Uterus (tissue), 4 donors: ENCODE measurements at places on chromosomes 7 and 10. TPM values are rescaled to one million over a fixed set of nuclear protein-coding genes. Genes with fewer than 3 reads are reported as not detected.

- H3K27me3 ChIP-seq: peaks cover 4% of the 10 kb centered on the region
- H3K4me1 ChIP-seq: no peaks in the 10 kb centered on the region
- DNase-seq: no peak
- H3K36me3 ChIP-seq: no peaks in the 10 kb centered on the region
Measured at GRCh38 chr7:68581417-68581816, 1016.9 kb upstream of the AUTS2 start.

DNA sequence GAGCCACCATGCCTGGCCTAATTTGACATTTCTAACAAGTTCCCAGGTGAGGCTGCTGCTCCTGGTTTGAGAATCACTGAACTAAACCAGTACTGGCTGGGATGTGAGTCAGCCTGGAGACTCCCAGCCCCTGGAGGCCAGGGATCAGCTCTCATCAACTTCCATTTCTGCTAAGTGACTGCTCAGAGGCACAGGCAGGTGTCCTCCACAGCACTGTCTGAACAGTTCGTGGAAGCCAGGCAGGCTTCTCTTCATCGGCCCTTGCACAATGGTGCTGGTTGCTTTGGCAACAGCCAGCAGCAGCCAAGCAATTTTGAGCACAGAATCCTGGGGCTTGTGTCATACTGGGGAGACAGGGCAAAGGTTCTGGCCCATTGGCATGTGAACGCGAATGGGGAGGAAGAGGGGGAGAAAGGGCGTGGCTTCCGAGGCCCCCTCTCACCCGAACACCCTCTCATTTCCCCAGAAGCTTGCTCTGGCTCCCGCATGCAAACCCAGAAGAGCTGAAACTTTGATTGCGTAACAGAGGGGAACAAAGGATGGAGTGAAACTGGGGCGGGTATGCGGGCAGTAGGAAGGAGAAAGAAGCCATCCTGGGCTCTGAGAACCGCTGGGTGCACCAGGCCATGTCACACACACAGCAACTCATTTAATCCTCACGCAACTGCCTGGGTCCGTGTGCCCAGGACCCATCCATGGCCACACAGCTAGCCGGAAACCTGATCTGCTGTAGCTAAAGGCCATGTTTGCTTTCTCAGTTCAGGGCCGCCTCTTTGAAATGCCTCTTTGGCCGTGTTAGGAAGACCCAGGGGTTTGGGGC, 9.0 kb upstream of the POR start:
- H3K4me3 ChIP-seq: no peak overlapping the region
- no peaks in the 10 kb centered on the region for H3K36me3 ChIP-seq
- DNase-seq: peak; percentile 70
- no peaks in the 10 kb centered on the region for H3K4me1 ChIP-seq
- H3K27me3 ChIP-seq: no peaks in the 10 kb centered on the region
- H3K27ac ChIP-seq: no peak overlapping the region

DNA sequence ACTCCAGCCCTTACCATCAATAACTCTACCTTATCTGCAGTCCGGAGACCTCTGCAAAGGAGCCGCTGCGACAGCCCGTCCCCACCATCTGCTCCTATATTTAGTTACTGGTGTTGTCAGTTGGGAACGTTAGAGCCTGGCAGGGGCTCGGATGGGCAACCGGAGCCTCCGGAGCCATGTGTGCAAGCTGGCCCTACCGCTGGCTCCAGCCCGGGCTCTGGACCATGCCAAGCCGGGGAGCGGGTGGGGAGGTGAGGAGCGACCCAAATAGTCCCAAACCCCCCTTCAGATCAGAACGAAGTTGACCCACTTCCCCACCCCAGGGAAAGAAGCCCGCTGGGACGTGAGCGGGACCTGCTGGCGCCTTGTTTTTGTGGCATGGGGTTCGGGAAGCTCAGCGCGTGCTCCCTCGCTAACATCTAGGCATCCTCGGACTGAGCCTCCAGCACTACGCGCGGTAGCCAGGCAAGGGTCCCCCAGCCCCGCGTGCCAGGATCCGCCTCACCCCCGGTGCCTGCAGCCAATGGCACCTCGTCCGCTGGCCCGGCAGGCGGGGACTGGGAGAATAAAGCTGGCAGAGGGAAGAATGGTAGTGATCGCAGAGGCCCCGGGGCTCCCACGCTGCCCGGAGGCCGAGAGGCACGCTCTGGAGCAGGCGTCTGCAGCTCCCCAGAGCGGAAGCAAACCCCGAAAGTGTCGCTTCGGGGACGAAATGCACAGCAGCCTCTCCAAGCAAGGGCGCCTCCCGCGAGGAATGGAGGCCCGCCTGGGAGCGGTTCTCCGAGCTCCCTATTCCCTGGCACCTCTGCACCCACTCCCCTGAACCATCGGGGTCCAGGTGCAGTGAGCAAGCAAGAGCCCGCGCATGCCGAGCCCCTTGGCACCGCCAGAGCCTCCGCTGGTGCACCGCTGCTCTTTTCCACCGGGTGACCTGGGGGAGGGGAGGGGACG, 679 bp downstream of the LRRC20 start:
- no peaks in the 10 kb centered on the region for H3K36me3 ChIP-seq
- DNase-seq: peak; percentile 44
- no peaks in the 10 kb centered on the region for H3K27me3 ChIP-seq
- H3K4me3 ChIP-seq: peak overlapping the region; percentile 60

- H3K4me1 ChIP-seq: no peaks in the 10 kb centered on the region
- no peaks in the 10 kb centered on the region for H3K27me3 ChIP-seq
- H3K27ac ChIP-seq: no peak overlapping the region
- DNase-seq: no peak
- H3K4me3 ChIP-seq: no peak overlapping the region
- H3K36me3 ChIP-seq: no peaks in the 10 kb centered on the region
Measured at GRCh38 chr10:23490115-23490514, 51.2 kb downstream of the OTUD1 start.

DNA sequence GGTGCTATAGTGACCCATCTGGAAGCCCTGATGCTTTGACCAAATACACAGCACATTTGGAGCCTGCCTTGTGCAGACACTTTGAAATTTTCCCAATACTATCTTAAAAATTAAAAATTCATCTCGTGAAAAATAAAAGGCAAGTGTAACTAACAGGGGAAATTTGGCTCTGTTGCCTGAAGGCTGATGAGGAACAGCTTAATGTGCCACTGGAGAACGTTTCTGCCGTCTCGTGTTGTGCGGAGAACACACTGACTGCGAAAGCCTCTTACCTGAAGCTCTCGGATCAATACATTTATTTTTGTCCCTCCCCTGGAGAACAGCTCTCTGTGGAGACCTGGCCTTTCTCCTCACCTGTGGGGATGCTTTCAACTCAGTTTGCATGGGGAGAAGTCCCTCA, 77.2 kb upstream of the CHST15 start:
- H3K4me3 ChIP-seq: no peak overlapping the region
- no peaks in the 10 kb centered on the region for H3K4me1 ChIP-seq
- no peak for DNase-seq
- no peak overlapping the region for H3K27ac ChIP-seq
- H3K36me3 ChIP-seq: no peaks in the 10 kb centered on the region

GRCh38 chr10:17871036-17871435, 61.9 kb downstream of the MRC1 start:
- H3K27me3 ChIP-seq: no peaks in the 10 kb centered on the region
- no peak overlapping the region for H3K27ac ChIP-seq
- H3K36me3 ChIP-seq: no peaks in the 10 kb centered on the region
- H3K4me1 ChIP-seq: no peaks in the 10 kb centered on the region

GRCh38 chr10:75226656-75227055, 9.1 kb downstream of the COMTD1 start:
- H3K4me1 ChIP-seq: peaks cover 14% of the 10 kb centered on the region
- DNase-seq: no peak
- H3K4me3 ChIP-seq: no peak overlapping the region
- no peaks in the 10 kb centered on the region for H3K27me3 ChIP-seq

- no peaks in the 10 kb centered on the region for H3K27me3 ChIP-seq
- DNase-seq: peak; percentile 94
- H3K36me3 ChIP-seq: no peaks in the 10 kb centered on the region
- peak overlapping the region; percentile 77 for H3K4me3 ChIP-seq
- peaks cover 3% of the 10 kb centered on the region for H3K4me1 ChIP-seq
- H3K27ac ChIP-seq: peak overlapping the region; percentile 98
Measured at GRCh38 chr10:117541909-117542705, 439 bp upstream of the EMX2 start.

GRCh38 chr10:104216631-104217030, 15.5 kb downstream of the CFAP43 start:
- H3K4me1 ChIP-seq: no peaks in the 10 kb centered on the region
- H3K4me3 ChIP-seq: no peak overlapping the region
- H3K27ac ChIP-seq: no peak overlapping the region
- H3K27me3 ChIP-seq: no peaks in the 10 kb centered on the region
- no peaks in the 10 kb centered on the region for H3K36me3 ChIP-seq
- DNase-seq: no peak

GRCh38 chr7:35336444-35336843, 82.5 kb upstream of the TBX20 start:
- DNase-seq: no peak
- no peak overlapping the region for H3K27ac ChIP-seq
- H3K4me3 ChIP-seq: no peak overlapping the region
- no peaks in the 10 kb centered on the region for H3K36me3 ChIP-seq

- H3K27ac ChIP-seq: no peak overlapping the region
- H3K4me1 ChIP-seq: no peaks in the 10 kb centered on the region
- H3K36me3 ChIP-seq: no peaks in the 10 kb centered on the region
- no peak overlapping the region for H3K4me3 ChIP-seq
- H3K27me3 ChIP-seq: no peaks in the 10 kb centered on the region
Measured at GRCh38 chr10:48505394-48506112, 99.3 kb downstream of the ARHGAP22 start.

- no peaks in the 10 kb centered on the region for H3K4me1 ChIP-seq
- no peaks in the 10 kb centered on the region for H3K27me3 ChIP-seq
- DNase-seq: no peak
- peak overlapping the region; percentile 24 for H3K27ac ChIP-seq
Measured at GRCh38 chr7:152000191-152000590, 25.3 kb upstream of the GALNT11 start.

GRCh38 chr7:130084037-130084875, 13.9 kb downstream of the KLHDC10 start:
- H3K4me1 ChIP-seq: no peaks in the 10 kb centered on the region
- H3K27ac ChIP-seq: no peak overlapping the region
- no peak overlapping the region for H3K4me3 ChIP-seq
- no peak for DNase-seq

GRCh38 chr7:11212816-11213215, 239.1 kb downstream of the PHF14 start:
- no peaks in the 10 kb centered on the region for H3K4me1 ChIP-seq
- no peaks in the 10 kb centered on the region for H3K36me3 ChIP-seq
- H3K27ac ChIP-seq: no peak overlapping the region
- H3K4me3 ChIP-seq: no peak overlapping the region
- H3K27me3 ChIP-seq: no peaks in the 10 kb centered on the region

DNA sequence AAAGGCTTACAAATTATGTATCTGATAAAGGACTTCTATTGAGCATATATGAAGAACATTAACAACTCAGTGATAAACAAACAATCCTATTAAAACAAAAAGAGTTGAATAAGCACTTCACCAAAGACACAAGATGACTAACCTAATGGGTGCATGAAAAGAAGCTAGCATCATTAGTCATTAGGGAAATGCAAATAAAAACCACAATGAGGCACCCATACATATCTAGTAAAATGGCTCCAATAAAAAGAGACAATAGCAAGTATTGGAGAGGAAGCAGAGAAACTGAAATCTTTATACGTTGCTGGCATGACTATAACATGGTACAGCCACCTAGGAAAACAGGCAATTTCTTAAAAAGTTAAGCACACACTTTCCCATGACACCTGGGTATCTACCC, 77.6 kb upstream of the ZMIZ1 start:
- no peaks in the 10 kb centered on the region for H3K27me3 ChIP-seq
- H3K4me1 ChIP-seq: no peaks in the 10 kb centered on the region
- no peak overlapping the region for H3K4me3 ChIP-seq

DNA sequence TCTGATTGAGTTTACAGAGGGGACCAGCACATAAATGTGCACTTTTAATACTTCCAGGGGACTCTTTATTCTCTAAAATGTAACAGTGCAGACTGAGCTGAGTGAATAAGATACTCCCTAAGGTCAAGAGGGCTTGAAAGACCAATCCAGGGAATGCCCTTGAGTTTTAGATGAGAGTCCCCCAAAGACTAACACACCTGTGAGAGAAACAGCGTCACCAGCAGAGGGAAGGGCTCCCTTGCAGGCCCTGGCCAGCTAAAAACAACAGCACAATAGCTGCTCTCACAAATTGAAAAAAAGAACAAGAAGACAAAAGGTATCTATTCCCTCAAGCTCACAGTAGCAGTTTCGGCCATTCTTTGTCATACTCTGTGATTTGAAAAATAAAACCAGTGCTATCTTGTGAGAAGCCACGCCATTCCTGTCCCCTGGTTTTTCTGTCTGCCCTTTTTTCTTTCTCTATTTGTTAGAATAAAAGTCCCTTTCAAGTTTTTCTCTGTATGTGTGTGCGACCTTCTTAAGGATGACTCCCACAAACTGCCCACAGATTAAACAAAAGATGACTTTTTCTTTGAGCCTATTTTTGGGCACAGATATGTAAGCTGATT, 230.4 kb upstream of the BMPER start:
- no peaks in the 10 kb centered on the region for H3K27me3 ChIP-seq
- H3K4me1 ChIP-seq: no peaks in the 10 kb centered on the region
- no peak overlapping the region for H3K4me3 ChIP-seq
- no peaks in the 10 kb centered on the region for H3K36me3 ChIP-seq
- no peak for DNase-seq

DNA sequence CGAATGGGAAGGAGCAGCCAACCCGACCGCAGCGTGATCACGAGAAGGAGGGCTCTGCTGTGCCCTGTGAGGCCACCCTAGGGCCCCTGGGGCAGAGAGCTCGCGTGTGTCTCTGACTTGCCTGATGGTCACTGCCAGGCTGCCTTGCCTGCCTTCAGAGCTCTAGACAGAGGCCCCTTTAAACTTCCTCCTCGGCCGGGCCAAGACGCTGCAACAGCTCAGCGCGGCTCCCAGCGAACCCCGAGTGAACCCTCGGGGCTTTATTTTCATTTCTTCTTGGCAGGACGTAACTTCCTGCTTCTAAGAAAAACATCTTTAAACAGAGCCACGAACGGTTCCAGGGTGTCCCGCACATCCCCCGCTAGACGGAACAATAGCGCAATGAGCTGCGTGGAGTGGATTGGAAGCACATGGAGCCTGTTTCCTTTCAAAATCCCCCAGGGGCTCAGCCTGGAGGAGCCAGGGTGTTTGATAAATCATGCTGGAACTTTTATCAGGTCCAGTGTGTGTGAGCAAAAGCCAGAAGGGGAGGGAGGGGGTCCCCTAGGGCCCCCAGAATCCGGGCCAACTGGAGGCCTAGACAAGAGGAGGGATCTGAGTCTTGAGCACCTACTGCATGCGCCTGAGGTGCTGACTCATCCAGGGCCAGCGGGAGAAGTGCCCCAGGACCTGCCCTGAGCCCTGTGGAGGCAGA, 134.1 kb upstream of the GDF10 start:
- H3K4me3 ChIP-seq: peak overlapping the region; percentile 2
- H3K36me3 ChIP-seq: no peaks in the 10 kb centered on the region
- peak; percentile 54 for DNase-seq
- H3K27ac ChIP-seq: peak overlapping the region; percentile 54

GRCh38 chr7:150753239-150753638, 16.0 kb downstream of the GIMAP5 start:
- H3K4me1 ChIP-seq: no peaks in the 10 kb centered on the region
- H3K4me3 ChIP-seq: no peak overlapping the region
- DNase-seq: no peak
- no peaks in the 10 kb centered on the region for H3K27me3 ChIP-seq
- no peaks in the 10 kb centered on the region for H3K36me3 ChIP-seq

- H3K36me3 ChIP-seq: no peaks in the 10 kb centered on the region
- H3K27ac ChIP-seq: no peak overlapping the region
- H3K4me1 ChIP-seq: no peaks in the 10 kb centered on the region
- no peak for DNase-seq
- no peaks in the 10 kb centered on the region for H3K27me3 ChIP-seq
Measured at GRCh38 chr7:118142012-118142411, 42.0 kb upstream of the LSM8 start.

The AIFM2 gene
- 14.0 TPM for total RNA-seq

The TCF7L2 gene
- total RNA-seq: 18.7 TPM

The GPR15LG gene
- not detected for total RNA-seq

The XPNPEP1 gene
- total RNA-seq: 109 TPM

The SORCS1 gene
- 9.4 TPM for total RNA-seq

The DLX5 gene
- total RNA-seq: 0.52 TPM
